ENCODE measurements at places on chromosomes 7 and 10.
A peak's percentile ranks its signal among the peaks of the same experiment; 100 is the strongest.

DNA sequence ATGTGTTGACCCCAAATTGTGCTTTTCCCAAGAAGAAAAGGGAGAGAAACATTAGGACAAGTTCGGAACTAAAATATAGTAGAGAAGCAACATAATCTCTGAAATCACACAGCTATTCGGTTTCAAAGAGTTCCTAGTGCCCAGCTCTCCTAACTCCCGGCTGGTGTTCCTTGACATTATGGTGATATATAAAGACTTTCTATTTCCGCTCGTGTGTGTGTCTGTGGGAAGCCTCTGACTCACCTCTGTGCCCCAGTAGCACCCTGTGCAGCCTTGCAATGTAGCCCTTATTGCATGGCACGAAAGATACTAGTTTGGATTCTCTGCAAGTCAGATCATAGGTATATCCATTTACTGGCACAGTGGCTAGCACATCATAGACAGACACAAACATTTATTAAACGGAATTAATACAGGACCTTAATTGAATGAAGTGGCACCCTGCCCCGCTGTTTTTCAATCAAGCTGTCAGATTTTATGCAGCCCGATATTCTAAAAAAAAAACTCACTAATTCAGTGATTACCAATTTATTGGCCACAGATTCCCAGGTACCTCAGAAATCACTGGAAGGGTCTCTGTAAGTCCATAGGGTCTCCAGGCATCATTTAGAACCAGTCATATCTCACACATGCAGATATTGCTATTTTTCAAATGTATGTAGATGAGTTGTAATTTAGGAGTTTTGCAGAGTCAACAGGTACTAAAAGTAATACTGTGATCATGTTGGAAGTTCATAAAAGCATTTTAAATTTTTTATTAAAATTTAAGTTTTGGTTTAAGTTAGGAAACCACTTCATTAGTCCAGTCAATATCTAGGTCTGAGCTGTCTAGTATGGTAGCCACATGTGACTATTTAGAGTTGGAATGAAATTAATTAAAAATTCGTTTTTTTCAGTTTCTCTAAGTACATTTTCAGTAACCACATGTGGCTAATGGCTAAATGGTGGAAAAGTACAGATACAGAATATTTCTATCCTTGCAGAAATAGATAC lies 43.3 kb downstream of the SFTPD start:
- peak; percentile 7 for DNase-seq

DNA sequence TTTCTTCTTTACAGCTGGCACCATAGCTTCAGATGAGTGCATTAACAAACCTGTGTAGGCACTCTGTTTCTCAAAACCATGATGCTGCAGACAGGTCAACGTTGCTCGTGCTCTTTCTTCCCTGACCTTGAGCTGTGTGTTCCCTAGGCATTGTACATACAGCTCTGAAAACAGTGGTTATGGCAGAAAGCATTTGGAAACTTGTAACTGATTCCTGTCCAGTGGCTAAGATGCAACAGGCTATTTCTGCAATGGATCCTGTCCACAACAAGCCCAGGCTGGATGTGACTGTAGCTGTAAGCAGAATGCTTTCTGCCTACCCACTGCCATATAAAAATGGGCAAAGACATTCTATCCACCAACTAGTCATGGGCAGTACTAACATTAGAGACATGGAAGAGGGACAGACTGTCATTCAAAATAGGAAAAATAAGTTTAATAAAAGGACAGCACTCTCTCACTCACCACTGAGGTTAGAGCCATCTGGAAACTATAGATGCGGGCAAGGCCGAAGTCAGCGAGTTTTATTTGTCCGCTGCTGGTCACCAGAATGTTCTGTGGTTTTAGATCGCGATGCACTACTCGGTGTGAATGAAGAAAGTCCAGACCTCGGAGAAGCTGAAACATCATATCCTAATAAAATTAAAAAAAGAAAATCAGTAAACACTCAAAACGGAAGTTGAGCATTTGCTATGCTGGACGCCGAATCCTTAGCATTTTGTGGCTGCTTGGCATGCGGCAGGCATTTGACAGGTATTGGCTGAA lies 111.0 kb downstream of the CDK6 start:
- no peak for DNase-seq

- DNase-seq, result no peak
These were observed 40.7 kb downstream of the TARP start for GRCh38 chr7:38232502-38233366.

GRCh38 chr10:61342858-61343572 lies 110.2 kb downstream of the TMEM26 start:
- DNase-seq, result no peak

- DNase-seq, result no peak
These were observed 78.0 kb upstream of the AGBL3 start for GRCh38 chr7:134908289-134908688.

GRCh38 chr10:35533565-35533964 lies 71.6 kb upstream of the GJD4 start:
- peak; percentile 55 for DNase-seq

DNA sequence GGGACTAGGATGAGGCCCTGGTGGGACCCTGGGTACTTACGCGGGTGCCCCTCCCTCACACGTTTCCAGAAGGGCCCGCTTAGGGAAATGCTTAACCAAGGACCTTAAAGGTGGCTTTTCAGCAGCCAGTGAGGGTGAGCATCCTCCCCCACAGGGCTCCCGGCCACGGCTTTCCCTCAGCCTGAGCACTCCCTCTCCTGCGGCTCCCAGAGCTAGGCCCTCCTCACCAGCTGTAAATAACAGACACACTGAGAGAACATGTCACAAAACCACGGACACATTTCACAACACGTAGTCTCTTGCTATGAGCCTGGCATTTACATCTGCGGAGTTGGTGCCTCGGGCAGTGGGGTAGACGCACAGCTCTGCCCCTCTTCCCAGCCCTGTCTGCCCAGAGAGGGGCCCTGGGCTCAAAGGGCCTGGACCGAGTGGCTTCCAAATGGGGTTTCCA lies 25.2 kb downstream of the GRID1 start:
- DNase-seq, result no peak

GRCh38 chr7:16167526-16167925 lies 253.8 kb downstream of the CRPPA start:
- no peak for DNase-seq

- DNase-seq, result no peak
These were observed 192.8 kb downstream of the DNAJC1 start for GRCh38 chr10:21810582-21811244.

DNA sequence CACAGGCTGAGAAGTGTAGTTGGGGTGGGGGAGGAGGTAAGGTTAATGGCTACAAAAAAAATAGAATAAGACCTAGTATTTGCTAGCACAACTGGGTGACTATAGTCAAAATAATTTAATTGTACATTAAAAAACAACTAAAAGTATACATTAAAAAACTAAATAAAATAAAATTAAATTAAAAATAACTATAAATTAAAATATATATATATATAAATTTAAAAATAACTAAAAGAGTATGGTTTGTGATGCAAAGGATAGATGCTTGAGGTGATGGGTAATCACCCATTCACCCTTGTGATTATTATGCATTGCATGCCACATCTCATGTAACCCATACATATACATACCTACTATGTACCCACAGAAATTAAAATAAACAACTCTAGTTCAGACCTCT lies 762.5 kb downstream of the SORCS1 start:
- DNase-seq, result no peak

DNA sequence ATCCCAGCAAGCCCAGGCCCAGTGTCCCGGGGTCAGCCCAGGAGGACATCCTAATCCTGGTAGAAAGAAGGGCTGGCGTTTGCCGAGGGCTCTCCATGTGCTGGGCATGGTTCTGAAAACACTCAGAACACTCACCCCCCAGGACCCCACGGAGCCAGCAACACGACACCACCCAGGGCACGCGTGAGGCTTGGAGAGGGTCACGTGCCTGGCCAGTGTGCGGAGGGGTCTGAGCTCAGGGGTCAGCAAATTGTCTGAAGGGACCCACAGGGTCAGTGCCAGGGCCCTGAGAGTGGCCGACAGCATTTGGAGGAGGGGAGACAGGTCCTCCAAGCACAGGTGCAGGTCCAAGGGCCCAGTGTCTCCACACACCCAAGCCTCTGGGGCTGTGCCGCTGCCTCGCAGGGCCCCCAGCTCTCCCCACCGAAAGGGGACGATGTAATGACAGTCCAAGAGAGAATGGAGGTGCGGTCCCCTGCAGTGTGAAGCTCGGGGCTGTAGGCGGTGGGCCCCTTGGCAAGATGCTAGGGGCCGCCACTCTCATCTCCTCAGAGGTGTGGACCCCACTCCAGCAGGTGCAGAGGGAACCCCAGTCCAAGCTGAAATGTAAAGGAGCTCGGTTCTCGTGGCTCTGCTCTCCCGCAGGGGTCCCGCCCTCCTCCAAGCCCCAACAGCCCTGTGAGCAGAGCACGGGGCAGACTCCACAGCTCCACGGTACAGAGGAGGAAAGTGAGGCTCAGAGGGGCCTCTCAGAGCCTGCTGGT lies 7.8 kb downstream of the FOXL3 start:
- DNase-seq, result no peak

DNA sequence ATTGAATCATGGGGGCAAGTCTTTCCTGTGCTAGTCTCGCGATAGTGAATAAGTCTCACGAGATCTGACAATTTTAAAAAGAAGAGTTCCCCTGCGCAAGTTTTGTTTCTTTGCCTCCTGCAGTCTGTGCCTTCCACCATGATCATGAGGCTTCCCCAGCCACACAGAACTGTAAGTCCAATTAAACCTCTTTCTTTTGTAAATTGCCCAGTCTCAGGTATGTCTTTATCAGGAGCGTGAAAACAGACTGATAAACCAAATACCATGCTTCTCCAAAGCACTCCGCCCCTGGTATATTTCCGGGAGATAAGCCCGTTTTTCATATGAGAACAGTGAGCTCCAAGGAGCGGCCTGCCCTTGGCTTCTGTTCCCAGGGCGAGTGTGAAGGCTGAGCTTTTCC lies 118.9 kb downstream of the EVX1 start:
- no peak for DNase-seq

DNA sequence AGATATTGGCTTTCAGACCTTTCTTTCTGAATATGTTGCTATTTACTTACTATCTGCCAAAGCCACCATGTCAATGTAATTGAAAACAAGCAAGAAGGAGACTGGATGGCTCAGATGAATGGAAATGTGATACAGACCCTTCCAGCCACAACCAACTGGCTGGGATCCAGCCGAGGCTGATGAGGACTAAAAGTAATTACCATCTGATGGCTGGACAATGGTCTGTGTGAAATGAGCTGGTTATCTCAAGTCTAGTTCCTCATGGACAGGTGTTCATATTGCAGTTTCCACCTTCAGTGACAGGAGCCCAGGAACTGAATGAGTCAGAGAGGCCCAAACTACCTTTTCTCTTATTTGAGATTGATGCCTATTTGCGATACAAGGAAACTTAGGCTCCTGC lies 267.5 kb downstream of the GATA3 start:
- DNase-seq, result no peak

GRCh38 chr10:8874972-8875371 lies 820.5 kb downstream of the GATA3 start:
- DNase-seq, result no peak

GRCh38 chr10:123848564-123849457 lies 42.8 kb downstream of the CPXM2 start:
- DNase-seq, result peak; percentile 2

DNA sequence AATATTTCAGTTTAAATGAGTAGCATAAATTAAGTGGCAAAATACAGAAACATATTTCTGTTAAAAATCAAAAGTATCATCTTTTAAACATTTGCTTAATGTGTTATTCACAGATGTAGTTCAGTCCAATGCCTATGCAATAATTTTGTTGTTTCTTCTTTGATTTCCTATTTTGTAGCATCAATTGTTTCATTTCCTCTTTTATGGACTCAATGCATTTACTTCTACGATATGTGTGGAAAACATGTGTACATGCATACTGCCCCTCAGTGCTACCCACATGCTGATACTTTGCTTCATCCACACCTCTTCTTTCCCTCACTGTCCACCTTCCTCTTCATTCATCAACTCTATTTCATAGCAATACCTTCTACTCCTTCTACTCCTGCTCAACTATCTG lies 108.1 kb downstream of the PTN start:
- DNase-seq, result no peak

DNA sequence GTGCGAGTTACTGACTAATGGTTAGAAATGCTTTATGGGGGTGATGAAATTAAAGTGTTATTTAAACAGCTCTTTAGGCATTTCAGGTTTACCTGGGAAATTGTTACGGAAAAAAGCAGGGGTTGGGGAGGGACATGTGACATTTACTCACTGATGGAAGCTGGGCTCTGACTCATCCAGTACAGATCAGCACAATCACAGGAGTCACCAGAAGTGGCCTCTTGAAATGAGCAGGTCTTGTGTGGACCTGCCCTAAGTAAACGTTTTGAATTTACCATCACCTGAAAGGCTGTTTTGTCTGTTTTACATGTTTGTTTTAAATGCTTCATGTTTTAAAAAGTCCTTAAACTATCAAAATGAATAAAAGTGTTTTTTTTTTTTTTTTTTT lies 2.3 kb downstream of the GLRX3 start:
- no peak for DNase-seq

- DNase-seq, result no peak
These were observed 4.1 kb downstream of the KLF6 start for GRCh38 chr10:3780771-3781467.

DNA sequence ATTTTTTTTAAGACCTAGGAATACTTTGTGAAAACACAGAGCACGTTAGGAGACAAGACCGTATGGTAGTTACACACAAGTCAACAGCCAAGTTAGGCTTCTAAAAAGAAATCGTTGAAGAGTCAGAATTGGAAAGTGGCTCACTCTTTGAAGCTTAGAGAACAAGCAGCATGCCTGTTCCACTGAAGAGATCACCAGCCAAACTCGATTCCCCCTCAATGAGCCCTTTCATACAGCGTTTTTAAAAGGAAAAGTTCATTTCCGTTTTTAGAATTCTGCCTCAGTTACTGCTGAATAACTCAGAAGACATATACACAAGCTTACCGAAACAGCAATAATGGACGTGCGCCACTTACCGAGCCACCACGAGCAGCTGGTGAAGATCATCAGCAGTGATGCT lies 41.0 kb downstream of the MCMBP start:
- DNase-seq, result no peak

GRCh38 chr7:77416621-77417371 lies 647 bp upstream of the GSAP start:
- peak; percentile 41 for DNase-seq

DNA sequence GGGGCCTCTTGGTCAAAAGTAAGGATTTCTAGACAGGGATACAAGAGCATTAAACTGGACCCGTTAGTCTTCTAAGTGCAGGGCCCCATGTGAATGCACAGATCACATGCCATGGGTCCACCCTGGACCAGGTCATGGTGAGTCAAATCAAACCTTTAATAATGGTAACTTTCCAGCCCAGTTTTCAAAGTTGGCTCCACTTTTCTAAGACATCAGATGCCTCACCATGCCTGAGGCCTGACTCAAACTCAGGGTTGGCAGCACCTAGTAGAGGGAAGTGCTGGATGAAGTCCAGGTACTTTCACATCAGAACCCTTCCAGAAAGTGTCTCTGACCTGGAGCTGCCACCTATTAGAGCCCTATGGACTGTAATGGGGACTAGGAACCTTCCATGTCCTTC lies 9.7 kb upstream of the SMIM30 start:
- DNase-seq, result no peak

- DNase-seq, result no peak
These were observed 27.3 kb upstream of the KNDC1 start for GRCh38 chr10:133132473-133133291.
